ENCODE measurements at places on chromosomes 6 and 20. TPM values are rescaled to one million over a fixed set of nuclear protein-coding genes. Genes with fewer than 3 reads are reported as not detected.

MCHR2 gene
- total RNA-seq = not detected

GPR63 gene
- 0.25 TPM for total RNA-seq

DZANK1 gene
- total RNA-seq = 1.9 TPM

GRCh38 chr6:142856624-142857232, 88.2 kb downstream of the HIVEP2 start:
- H3K27me3 ChIP-seq = no peaks in the 10 kb centered on the region
- peaks cover 3% of the 10 kb centered on the region for H3K36me3 ChIP-seq
- DNase-seq = no peak
- H3K27ac ChIP-seq = peak overlapping the region; percentile 88

DNA sequence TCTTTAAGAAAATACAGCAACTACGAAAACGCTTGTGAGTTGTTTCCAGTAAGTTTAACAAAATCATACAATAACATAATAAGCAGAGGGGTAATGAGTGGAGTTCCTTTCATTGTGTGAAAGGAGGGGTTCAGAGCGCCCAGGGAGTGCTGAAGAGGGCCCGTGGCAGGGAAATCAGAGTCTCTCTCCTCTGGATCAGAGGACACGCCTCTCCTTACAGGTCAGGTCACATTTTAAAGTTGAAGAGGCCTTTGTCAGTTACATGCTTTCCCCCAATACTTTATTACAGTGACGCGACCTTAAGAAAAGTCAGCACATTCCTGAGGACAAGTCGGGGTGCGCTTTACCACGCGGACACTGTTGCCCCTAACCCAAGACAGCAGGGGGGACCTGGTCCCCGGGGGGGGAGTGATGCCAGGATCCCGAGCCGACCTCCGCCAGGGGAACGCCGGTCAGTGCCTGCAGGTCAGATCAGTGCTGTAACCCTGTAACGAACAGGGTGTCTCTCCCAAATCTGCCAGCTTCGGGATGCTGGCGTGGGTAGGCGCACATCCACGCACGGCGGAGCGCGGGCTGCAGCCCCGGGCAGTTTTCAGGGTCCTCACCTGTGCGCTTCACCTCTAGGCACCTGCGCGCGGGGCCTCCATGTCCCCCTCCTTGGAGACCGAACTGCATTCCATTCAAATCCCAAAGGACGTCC, 848 bp downstream of the DACT2 start:
- peaks cover 39% of the 10 kb centered on the region for H3K27me3 ChIP-seq
- no peaks in the 10 kb centered on the region for H3K36me3 ChIP-seq
- H3K4me1 ChIP-seq = no peaks in the 10 kb centered on the region
- DNase-seq = no peak
- H3K27ac ChIP-seq = no peak overlapping the region

DNA sequence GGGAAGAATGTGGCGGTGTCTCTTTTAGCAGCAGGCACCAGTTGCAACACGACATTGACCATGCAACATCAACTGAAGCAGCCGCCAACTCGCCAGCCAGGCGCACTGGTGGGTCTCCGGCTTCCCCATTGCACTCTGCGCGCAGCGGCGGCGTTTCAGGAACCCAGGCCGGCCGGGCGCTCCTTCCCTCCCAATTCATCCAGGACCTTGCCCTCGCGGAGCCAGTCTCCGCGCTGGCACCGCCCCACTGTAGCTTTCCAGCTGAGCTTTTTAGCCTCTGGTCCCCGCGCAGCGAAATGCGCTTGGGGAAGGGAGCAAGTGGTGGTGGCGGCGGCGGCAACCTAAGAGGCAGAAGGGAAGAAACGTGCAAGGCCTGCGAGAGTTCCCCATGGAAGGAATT, 297.9 kb upstream of the RIMS1 start:
- no peak for DNase-seq
- H3K27me3 ChIP-seq = no peaks in the 10 kb centered on the region

- DNase-seq = no peak
- peak overlapping the region; percentile 56 for H3K4me3 ChIP-seq
- peaks cover 17% of the 10 kb centered on the region for H3K4me1 ChIP-seq
- no peaks in the 10 kb centered on the region for H3K27me3 ChIP-seq
- H3K36me3 ChIP-seq = no peaks in the 10 kb centered on the region
- H3K27ac ChIP-seq = no peak overlapping the region
Measured at GRCh38 chr20:25750220-25750764, 53.6 kb upstream of the ZNF337 start.

DNA sequence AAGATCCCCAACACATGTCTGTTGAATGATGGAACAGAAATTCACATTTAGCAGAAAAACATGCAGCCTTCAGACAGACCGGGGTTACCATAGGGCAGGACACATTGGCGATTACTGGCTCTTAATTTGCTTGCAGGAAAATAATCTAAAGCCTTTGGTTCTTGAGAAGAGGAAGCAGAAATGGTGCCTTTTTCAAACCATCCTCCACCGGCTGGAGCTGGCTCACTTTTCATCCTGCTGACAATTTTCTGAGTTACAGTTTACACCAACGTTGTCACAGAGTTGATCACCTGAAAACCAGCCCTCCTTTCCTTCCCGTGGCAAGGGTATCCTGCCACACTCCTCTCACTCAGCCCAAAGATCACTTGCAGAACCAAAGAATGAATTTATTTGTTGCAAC, 32.6 kb downstream of the SF3B5 start:
- no peak overlapping the region for H3K27ac ChIP-seq
- H3K27me3 ChIP-seq = no peaks in the 10 kb centered on the region
- H3K4me3 ChIP-seq = peak overlapping the region; percentile 73
- H3K36me3 ChIP-seq = no peaks in the 10 kb centered on the region

Data from CD4-positive, alpha-beta T cell (primary cell).